ENCODE measurements at places on chromosomes 6 and 20.

- no peak for DNase-seq
Observed at GRCh38 chr20:53003420-53004154, 31.4 kb downstream of the TSHZ2 start.

DNA sequence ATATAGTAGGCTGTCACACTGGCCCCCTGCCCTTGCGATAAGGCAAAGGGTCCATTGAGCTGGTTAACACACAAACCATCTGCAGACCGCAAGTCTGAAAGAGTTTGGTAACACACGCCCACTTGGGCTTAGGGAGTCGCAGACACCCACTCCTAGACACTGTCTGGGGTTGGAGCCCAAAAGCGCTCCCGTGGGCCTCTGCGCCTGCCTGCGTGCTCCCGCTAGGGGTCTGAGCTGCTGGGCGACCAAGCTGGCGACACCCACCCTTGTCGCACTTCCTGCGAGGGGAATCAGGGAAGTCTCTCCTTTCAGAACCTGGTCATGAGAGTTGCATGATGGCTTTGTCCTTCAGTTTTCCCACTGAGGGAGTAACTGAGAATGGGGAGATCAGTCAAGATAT, 653.0 kb downstream of the HTR1B start:
- no peak for DNase-seq

- DNase-seq, result no peak
Observed at GRCh38 chr20:52054123-52054522, 137.5 kb downstream of the ZFP64 start.

GRCh38 chr6:158900663-158901312, 81.6 kb upstream of the EZR start:
- DNase-seq, result no peak

- DNase-seq, result no peak
Observed at GRCh38 chr20:33785503-33785902, 25.6 kb upstream of the CHMP4B start.

GRCh38 chr6:163432300-163432699, 17.8 kb downstream of the QKI start:
- no peak for DNase-seq

GRCh38 chr6:162907876-162908481, 180.2 kb downstream of the PACRG start:
- DNase-seq, result no peak
